Caudate nucleus (tissue), 63 donors: ENCODE measurements at places on chromosomes 3 and 15.

DNA sequence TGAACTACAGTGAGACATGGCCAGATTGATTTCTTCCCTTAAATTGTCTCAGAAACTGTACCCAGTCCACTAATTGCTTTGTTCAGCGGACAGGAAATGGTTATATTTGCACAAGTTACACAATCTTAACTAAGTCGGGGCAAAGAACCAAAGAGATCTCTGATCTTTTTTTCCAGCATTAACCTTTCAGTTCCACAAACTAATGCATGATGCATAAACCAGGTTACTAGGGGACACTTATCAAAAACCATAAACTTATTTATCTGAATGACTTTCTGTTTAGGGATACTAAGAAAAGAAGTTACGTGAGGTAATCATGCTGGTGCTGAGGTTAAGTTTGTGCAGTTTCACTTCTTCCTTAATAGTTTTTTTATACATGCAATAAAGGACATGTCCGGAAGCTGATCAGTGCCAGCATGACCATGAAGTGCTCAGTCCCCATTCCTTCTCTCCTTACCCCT lies 22.4 kb downstream of the FNDC3B start:
- no peak for DNase-seq

DNA sequence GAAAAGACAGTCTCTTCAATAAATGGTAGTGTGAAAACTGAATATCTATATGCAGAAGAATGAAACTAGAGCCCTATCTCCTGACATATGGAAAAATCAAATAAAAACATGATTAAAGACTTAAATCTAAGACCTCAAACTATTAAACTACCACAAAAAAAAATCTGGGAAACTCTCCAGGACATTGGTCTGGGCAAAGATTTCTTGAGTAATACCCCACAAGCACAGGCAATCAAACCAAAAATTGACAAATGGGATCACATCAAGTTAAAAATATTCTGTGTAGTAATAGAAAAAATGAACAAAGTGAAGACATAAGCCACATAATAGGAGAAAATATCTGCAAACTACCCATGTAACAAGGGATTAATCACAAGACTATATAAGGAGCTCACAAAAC lies 286.4 kb downstream of the TBC1D5 start:
- no peak for DNase-seq

DNA sequence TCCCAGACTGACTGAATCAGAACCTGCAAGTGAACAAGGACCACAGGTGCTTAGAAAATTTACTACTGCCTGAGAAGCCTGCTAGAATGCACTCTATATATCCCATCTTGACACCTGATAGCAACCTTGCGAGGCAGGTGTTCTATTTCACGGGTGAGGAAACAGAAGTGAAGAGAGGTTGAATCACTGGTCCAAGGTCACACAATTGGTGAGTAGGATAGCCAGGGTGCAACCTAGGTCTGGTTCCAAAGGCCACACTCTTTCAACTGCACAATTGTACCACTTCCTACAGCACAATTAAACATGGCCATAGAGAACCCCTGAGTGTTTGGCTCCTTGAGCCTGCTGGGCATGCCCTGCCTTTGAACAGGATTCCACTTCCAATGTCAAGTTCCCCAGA lies 87.0 kb downstream of the RAB11A start:
- DNase-seq = no peak

DNA sequence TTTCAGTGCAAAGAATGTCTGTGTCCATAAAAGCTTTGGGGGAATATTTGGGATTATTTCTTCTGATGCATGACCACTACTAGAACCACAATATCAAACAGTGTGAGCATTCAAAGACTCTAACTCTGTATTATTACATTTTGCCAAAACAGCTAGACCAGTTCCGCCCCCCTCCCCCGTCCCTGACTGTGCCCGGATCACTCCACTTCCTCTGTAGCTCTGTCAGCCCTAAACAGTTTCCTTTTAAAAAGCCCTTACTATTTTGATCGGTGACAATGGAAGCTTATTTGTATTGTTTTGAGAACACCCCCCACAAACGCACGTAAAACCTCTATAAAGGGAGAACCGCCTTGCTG lies 36.6 kb upstream of the EPHB3 start:
- no peak for DNase-seq

DNA sequence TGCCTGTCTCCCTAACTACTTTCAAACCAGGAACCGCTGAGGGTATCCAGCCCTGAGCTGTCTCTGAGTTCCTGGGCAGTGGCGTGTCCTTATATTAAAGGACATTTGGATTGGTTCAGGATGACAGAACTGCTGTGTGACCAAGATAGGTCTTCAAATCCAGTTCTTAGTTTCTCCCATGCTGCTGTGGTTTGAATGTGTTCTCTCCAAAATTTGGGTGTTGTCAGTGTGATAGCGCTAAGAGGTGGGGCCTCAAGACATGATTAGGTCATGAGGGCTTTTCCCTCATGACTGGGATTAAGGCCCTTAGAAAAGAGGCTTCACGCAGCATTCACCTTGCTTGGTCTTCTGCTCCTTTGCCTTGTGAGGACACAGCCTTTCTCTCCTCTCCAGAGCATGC lies 376.5 kb upstream of the TPM1 start:
- no peak for DNase-seq

DNA sequence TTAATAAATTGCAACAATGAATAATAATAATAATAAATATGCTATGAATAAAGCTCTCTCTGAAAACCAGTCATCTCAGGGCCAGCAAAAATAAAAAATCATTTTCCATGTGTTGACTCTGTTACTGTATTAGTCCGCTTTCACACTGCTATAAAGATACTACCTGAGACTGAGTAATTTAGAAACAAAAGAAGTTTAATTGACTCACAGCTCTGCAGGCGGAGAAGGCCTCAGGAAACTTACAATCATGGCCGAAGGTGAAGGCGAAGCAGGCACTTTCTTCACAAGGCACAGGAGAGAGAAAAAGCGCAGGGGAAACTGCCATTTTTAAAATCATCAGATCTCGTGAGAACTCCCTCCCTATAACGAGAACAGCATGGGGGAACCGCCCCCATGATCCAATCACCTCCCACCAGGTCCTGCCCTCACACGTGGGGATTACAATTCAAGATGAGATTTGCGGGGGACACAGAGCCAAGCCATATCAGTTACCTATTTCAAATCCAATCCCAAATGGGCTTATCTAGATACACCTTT lies 224.1 kb downstream of the IGSF11 start:
- no peak for DNase-seq

DNA sequence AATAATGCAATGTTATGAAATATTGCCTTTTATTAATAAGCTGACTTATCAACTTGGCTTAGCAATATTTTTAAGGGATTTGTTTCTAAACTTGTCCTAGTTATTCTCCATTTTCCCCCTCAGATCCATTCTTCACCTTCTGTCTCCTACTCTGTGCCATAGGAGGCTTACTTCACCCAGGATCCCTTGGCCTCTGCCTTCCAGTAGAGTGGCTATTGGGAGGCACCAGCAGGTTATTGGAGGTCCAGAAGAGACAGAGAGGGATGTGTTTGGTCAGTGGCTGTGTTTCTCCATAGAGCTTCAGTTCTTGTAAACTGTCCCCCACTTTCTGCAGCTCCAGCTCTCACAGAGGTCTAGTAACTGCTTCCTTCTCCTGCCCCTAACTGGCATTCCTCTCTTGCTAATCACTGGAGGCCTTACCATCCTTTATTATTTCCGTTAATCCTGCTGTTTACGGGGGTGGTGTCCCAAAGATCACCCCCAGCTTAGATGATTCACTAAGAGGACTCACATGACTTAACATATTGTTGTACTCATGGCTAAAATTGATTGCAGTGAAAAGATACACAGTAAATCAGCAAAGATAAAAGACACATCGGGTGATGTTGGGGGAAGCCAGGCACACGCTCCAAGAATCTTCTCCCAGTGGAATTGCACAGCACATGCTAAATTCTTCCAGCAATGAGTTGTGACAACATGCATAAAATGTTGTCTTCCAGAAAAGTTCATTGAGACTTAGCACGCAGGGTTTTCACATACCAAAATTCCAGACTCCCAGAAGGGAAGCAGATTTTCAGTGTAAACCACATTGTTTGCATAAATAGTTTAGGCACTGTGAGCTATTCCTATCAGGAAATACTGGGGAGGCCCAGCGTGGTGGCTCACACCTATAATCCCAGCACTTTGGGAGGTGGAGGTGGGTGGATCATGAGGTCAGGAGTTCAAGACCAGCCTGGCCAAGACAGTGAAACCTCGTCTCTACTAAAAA lies 67.5 kb downstream of the RPL22L1 start:
- no peak for DNase-seq

- DNase-seq = peak; percentile 37
Measured at GRCh38 chr3:171183042-171183441, 156.5 kb upstream of the SLC2A2 start.

DNA sequence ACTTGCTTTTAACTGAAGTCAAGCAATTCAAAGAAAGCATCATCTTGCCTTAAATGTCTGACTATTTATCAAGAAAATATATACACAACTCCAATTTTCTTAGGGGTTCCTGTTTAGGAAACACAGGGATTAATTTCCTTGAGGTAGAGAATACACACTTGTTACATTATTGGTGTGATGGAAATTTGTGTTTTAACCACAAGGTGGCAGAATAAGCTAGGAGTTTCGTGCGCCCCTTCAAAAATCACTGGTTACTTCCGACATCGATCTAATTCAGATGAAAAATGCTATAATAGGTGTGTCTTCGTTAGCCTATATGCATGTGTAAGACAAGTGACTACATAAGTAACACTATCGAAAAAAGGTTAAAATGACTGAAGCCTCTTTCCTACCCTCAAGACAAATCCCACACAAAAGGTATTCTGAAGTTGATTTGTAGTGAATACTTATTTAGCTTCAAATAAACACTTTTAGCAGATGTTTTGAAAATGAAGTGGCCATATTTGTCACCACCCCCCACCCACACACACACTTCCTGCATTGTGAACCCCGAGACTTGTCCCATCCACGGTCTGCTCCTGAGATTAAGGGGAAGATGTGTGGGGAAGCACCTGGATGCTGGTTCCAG lies 246.5 kb downstream of the ROBO1 start:
- no peak for DNase-seq
